IMR-90 (cell line): ENCODE measurements at places on chromosomes 4 and X. TPM values are rescaled to one million over a fixed set of nuclear protein-coding genes. Genes with fewer than 3 reads are reported as not detected.

The DKK2 gene
- total RNA-seq: 0.72 and 0.83 TPM in 2 replicates

The TRIM75 gene
- total RNA-seq: not detected in 2 replicates

The TMPRSS11A gene
- not detected in 2 replicates for total RNA-seq

The KCTD8 gene
- total RNA-seq: not detected in 2 replicates
